ENCODE measurements at places on chromosomes 16 and 17.

DNA sequence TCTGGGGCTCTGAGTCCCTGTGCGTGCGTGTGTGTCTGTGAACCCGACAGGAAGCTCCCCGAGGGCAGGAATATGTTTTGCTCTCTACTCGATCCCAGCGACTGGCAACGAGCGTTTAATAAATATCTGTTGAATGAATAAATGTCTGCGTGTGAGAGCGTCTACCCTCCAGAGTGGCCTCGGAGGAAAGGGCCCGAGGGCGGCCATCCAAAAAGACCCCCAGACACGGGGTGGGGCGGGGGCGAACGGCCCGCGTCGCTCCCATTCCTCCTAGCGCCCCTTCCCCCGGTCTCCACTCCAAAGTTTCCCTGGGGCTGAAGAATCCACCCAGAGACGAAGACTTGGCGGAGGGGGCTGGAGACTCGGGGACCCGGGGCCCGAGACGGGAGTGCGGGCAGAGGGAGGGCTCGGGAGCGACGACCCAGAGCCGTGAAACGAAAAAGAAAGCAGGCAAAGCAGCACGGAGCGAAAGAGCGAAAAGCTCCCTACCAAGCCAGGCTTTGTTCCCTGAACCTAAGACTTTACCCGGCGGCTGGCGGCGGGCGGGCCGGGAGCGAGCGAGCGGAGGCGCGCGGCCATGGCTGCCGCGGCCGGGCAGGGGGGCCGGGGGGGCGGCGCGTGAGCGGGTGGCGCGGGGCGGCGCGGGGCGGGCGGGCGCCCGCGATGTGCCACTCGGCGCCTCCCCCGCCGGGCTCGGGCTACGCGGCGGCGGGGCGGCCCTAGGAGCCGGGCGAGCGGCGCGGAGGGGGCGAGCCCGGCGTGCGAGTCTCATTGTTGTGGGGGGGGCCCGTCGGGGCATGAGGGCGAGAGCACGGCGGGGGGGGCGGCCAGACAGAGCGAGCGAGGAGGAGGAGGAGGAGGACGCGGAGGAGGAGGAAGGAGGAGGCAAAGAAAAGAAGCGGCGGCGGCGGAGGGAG lies at the start of gene MLLT6:
TSS of gene MLLT6 (plus strand) at position 668 of the 917 bp plus-strand sequence. CDS start 360 bp downstream, outside the sequence.
- DNase-seq, result peak; percentile 91

GRCh38 chr16:1204933-1205332 lies 20.1 kb downstream of the TPSG1 start:
- DNase-seq, result no peak

- no peak for DNase-seq
Measured at GRCh38 chr17:7853691-7854038, 1.2 kb upstream of the TMEM88 start.

GRCh38 chr17:45997624-45998023 lies 1.4 kb upstream of the STH start:
- peak; percentile 73 for DNase-seq

DNA sequence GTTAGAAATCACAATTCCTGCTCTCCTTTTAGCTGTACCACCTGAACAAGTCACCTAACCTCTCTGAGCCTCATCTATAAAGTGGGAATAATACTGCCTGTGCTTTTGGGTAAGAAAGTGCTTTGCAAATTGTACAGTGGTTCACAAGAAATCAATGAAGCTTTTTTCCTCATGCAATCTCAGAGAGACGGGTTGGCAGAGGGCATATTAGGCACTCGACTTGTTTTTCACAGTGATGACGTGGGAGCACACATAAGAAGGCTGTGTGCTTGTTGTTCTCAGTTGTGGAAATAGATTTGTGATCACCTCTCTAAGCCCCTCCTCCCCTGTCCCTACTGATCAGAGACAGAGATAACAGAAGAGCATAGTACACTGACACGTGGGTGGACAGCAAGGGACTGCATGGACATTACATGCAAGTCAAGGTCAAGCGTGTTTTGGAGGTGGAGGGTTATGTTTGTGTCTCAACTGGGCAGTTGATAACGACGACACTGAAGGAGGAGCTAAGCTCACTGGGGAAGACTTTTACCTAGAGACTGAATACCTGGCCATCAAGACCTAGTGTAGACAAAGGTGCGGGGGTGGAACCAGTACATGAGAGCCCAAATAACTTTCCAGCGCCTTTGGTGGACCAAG lies 1.7 kb upstream of the GPT2 start:
- DNase-seq, result no peak

DNA sequence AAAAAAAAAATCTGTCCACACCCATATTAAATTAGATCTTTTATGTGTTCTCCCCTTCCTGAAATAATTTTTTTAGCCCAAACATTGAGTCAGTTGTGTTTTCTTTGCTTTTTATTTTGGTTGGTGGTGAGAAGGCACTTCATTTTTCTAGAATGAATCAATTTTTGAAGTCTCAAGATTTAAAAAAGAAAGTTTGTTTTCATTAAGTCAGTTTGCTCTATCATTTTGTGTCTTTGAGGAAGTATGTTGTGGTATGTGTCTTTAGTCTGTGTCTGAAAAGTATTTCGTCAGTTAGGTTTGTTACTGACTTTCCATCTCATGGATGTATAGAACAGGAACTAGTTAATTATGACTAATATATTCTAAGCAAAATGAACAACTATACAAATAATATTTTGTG lies 3.8 kb downstream of the IGF2BP1 start:
- DNase-seq, result peak; percentile 38

GRCh38 chr16:78365366-78365765 lies 265.9 kb downstream of the WWOX start:
- no peak for DNase-seq

GRCh38 chr17:79046916-79047280 lies 22.9 kb downstream of the C1QTNF1 start:
- peak; percentile 41 for DNase-seq

DNA sequence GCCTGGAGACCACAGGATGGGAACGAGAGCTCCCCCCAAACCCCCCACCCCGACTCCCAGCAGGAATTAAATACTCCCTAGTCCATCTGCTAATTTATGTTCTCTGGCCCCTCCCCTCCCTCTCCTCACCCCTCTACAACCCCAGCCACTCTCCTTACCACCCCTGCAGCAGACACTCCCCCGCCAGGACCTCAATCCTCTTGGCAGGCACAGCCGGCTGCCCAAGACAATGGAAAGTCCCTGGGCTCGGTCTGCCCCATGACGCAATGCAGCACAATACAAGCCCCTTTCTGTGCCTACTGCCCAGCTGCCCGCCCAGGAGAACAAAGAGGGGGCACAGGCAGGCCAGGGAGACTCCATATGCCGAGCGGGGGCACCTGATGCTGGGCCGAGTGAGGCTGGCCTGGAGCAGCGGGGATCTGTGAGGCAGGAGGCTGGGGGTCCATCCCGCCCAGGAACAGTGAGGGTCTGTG lies 30.3 kb upstream of the CDC42EP4 start:
- peak; percentile 90 for DNase-seq

DNA sequence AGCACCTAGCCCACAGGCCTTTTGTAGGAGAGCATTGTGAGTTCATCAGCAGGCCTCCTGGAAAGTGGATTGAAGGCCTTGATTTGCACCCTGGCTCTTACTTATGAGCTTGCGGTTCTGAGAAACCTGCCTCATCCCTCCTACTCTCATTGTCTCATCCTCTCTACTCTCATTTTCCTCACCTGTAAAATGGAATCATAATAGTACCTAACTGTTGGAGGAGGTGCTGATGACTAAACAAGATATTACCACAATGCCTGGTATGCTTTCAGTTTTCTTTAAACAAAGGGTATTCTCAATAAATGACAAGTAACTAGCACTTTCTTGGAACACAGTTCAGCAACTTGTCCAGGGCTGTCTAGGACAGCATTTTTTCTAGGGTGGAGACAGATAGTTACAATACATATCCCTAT lies 243.1 kb upstream of the MAF start:
- no peak for DNase-seq

GRCh38 chr16:30406795-30407101 lies 658 bp upstream of the ZNF771 start:
- no peak for DNase-seq

DNA sequence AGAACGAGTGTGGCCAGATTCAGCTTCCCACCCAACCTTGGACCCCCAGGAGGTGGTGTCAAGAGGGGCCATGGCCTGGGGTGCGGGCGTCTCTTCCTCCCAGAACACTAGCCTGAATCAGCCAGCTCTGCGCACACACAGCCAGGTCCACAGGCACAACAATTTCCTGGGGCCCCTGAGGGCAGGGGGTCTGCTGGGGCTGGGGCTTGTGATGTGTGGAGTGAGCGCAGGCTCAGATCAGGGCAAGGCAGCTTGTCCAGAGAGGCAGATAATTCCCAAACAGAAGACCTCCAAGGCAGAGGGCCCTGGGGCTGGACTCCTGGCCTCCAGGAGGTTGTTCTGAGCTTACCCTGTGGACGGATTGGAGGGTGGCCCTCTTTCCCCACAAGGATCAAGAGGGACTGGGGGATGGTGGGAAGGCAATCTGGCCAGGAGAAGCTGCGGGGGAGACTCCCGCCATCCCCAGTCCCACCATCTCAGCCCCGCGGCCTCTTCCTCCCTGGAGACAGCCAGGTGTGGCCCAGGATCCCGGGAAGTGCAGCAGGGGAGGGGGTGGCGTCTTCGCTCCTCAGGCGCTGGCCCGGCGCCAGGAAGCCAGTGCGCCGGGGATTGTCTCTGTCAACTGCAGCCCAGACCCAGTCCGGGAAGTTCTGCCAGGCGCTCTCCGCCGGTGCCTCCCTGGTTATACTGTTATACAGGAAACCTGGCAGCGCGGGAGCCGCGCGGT lies 52.0 kb upstream of the AMZ2 start:
- no peak for DNase-seq

DNA sequence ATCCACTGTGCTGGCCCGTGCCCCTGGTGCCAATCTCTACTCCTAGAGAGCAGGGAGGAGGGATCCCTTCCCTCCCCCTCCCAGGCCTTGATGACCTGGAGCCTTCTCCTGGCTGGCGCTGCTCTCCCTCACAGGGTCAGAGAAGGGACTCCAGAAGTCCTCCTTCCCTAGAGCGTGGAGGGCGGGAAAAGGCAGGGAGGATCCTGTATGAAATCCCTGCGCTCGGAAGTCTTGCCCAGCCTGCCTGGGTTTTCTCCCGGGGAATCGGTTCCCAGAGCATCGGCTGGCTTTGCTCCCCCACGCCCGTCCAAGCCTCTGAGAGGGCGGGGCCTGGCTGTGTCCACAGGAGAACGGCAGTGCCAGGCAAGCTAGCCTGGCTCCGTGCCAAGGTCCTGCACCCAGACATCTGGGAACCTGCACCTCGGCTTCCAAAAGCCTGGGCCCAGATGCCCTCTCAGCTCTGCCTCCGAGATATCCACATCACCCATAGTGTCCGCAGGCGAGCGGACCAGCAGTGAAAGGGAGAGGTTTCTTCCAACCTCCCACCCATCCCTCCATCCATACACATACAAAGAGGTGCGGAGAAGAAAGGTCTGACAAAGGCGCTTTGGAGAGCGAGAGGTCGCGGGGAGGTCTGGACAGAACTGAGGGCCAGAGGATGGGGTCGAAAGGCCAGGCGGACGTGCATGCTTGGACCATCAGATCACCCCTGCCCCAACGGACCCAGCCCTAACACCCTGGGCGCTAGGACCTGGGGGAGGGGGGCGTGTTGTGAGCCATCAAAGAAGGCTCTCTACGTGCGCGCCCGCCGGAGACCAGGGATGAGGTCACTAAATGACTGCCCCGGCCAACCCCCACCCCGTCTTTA lies 1.1 kb downstream of the MPP2 start:
- peak; percentile 86 for DNase-seq

- no peak for DNase-seq
Measured at GRCh38 chr17:57537524-57538410, 207.3 kb downstream of the CCDC182 start.

DNA sequence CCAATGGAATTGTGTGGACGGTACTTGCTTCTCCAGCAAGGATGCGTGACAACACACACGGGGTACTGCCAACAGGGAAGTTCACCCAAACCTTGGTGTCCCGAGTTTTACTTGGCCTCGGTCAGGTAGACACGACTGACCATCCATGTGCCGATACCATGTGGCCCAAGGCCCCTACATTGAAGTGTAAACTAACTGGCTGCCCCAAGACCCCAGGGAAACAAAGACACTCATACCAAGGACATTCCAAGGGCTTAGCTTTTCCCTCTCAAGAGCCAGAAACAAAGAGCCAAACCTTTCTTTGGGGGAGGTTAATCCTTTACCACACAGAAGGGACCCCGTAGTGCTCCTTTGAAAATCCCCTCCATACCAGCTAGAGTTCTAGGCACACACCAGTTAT lies 215.9 kb upstream of the TNRC6C start:
- no peak for DNase-seq

- DNase-seq, result peak; percentile 48
Measured at GRCh38 chr17:76659928-76660655, 16.5 kb upstream of the ST6GALNAC1 start.

DNA sequence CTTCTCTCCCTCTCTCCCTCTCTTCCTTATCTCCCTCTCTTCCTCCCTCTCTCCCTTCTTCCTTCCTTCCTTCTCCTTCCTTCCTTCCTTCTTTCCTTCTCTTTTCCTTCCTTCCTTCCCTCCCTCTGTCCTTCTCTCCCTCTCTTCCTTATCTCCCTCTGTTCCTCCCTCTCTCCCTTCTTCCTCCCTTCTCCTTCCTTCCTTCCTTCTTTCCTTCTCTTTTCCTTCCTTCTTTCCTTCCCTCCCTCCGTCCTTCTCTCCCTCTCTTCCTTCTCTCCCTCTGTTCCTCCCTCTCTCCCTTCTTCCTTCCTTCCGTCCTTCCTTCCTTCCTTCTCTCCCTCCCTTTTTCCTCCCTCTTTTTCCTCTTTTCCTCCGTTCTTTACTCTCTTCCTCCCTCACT lies 38.6 kb downstream of the HS3ST4 start:
- DNase-seq, result no peak

DNA sequence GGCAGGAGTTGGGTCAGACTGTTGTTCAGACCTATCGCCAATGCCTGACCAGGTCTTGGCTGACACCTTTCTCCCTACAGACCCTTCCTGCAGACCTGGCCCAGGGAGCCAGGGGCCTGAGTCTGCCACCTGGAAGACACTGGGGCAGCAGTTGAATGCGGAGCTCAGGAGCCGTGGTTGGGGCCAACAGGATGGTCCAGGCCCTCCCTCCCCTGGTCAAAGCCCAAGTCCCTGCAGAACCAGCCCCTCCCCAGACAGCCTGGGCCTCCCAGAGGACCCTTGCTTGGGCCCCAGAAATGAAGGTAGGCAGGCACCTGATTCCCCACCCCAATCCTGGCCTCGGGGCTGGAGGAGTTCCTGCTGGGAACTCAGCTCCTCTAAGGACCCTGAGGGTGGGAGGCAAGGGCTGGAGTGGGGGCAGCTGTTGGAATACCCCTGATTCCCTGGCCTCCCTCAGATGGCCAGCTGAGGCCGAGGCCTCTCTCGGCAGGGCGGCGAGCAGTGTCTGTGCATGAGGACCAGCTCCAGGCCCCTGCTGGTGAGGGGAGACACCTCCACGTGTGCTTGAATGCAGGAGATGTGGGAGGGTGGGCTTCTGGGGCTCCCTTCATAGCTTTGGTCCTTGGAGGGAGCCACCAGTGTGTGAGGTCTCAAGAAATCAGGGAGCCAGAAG lies 3.6 kb downstream of the ACD start:
- DNase-seq, result no peak

Measured in GM23248 (cell line).